Substantia nigra (tissue), 51 donors: ENCODE measurements at places on chromosomes 1 and 21.

- DNase-seq, result no peak
Measured at GRCh38 chr1:218182455-218182854, 102.6 kb upstream of the RRP15 start.

GRCh38 chr1:1758692-1759455 is 19.4 kb downstream of the NADK start:
- no peak for DNase-seq

GRCh38 chr1:242005866-242006535 is 7.1 kb upstream of the MAP1LC3C start:
- DNase-seq, result no peak

DNA sequence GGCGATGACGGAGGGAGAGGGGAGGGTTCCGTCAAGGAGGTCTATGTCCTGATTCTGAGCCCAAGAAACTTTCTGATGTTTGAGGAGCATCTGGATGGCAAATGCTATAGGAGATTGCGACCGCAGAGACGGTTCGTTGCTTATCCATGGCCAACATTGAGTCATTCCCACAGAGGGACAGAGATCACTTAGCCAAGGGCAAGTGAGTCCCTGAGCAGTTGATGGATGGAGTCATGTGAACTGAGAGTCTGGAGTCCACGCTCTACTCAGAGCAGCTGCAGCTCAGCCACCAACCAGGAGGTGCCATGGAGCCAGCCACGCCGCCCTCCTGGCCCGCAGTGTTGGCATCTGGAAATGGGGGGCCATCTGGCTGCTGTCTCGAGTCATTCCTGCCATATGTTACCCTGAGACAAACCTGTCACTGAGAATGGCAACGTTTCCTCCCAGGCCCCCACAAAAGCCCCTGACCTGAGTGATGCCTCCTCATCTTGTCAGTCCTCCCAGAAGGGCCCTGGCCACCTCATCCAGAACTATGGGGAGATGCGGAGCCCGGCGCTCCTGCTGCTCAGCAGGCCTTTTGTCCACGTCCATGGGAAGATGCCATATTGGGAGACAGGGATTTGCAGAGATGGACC is 58.6 kb downstream of the ATP5PO start:
- DNase-seq, result no peak

- no peak for DNase-seq
Measured at GRCh38 chr1:18743233-18743632, 112.6 kb downstream of the PAX7 start.
